Activated CD4-positive, alpha-beta memory T cell treated with anti-CD3 and anti-CD28 coated beads, Interleukin-2, amount 10 ng/mL, durations not matched to agents 7 days and 5 days (primary cell): ENCODE measurements at places on chromosomes 12 and 14. TPM values are rescaled to one million over a fixed set of nuclear protein-coding genes. Genes with fewer than 3 reads are reported as not detected.

DNA sequence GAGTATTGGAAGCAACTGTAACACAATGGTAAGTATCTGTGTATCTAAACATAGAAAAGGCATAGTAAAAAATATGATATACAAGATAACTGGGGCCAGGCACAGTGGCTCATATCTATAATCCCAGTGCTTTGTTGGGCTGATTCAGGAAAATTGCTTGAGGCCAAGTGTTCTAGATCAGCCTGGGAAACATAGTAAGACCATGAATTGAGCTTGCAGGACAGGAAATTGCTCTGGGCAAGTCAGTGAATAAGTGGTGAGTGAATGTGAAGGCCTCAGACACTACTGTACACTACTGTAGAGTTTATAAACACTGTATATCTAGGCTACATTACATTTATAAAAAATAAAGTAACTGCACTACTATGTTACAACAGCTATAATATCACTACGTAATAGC lies 75.2 kb downstream of the GPR135 start:
- DNase-seq, result no peak

The PIANP gene
- total RNA-seq, result not detected

- no peak for DNase-seq
Observed at GRCh38 chr12:127785540-127785939, 481.4 kb upstream of the TMEM132C start.

GRCh38 chr14:98579140-98579539 lies 692.9 kb downstream of the BCL11B start:
- no peak for DNase-seq

GRCh38 chr12:3998968-3999792 lies 126.0 kb upstream of the PARP11 start:
- DNase-seq, result no peak

DNA sequence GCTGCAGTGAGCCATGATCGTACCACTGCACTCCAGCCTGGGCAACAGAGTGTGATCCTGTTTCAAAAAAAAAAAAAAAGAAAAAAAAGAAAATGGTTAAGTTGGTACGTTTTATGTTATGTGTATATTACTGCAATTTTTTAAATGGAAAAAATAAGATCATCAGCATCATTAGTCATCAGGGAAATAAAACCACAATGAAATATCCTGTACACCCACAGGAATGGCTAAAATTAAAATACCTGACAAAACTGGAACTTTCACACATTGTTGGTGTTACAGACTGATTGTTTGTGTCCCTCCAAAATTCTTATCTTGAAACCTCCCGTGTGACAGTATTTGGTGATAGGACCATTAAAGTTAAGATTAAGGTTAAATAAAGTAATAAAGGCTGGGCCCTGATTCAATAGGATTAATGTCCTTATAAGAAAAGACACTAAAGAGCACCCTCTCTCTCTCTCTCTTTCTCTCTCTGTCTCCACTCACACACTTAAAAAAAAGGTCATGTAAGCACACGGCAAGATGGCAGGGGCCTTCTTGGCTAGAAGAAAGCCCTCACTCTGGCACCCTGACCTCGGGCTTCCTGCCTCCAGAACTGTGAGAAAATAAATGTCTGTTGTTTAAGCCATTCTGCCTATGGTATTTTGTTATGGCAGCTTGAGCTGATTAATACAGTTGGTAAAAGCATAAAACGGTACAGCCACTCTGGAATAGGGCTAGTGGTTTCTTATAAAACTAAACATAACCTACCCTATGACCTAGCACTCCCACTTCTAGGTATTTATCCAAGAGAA lies 48.3 kb upstream of the ZFP36L1 start:
- DNase-seq, result no peak
